ENCODE measurements at places on chromosomes 6 and 20.
A peak's percentile ranks its signal among the peaks of the same experiment; 100 is the strongest.

DNA sequence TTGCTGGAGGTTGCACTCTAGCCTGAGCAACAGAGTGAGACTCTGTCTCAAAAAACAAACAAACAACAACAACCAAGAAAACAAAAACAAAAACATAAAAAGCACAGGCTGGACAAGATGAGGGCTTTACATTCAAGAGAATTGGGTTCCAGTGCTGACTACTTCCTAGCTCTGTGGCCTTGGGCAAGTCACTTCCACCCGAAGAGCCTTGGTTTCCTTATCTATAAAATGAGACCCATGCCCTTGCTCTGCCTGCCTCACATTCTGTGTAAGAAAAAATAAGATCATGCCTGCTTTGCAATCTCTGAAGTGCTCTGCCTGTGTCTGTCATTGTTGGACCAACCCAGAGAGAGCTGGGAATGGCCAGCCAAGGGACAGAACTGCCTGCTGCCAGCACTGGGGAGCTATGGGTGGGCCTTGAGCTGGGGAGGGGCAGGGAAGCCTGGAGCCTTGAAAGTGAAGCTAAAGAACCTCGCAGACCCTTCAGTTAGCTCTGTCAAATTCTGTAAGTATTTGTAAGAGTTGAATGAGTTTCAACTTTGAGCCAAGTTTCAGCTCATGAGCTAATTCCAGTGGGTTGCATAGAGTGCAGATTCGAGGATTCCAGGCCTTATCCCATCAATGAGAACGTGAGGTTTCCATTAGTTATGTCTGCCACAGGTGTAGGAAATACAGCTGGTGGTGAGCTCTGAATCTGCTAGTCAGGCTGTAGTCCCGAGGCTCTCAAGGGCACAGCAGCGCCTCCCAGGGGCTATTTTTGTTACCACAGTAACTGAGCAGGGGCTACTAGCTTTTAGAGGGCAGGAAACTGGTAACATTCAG is 93.2 kb downstream of the DLGAP4 start:
- DNase-seq: peak; percentile 50

DNA sequence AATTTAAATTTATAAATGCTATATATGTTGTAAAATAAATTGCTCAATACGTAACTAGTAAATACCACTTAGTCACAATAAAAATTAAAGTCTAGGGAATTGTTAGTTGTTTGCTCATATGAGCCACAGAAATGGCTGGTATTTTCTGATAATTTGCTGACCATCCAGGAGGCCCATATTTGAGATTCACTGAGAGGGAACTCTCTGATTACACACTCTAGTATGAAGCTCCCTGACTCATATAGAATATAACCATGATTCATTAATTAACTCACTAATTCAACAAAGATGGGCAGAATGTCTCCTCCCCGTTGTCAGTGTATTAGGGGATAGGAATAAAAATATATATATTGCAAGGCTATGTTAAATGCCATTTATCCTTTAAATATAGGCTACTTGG is 46.6 kb upstream of the TMEM30A start:
- no peak for DNase-seq

- DNase-seq: no peak
These were observed 17.7 kb downstream of the KCNG1 start for GRCh38 chr20:51005214-51005613.

GRCh38 chr6:167683028-167683862 is 143.5 kb upstream of the AFDN start:
- DNase-seq: no peak

DNA sequence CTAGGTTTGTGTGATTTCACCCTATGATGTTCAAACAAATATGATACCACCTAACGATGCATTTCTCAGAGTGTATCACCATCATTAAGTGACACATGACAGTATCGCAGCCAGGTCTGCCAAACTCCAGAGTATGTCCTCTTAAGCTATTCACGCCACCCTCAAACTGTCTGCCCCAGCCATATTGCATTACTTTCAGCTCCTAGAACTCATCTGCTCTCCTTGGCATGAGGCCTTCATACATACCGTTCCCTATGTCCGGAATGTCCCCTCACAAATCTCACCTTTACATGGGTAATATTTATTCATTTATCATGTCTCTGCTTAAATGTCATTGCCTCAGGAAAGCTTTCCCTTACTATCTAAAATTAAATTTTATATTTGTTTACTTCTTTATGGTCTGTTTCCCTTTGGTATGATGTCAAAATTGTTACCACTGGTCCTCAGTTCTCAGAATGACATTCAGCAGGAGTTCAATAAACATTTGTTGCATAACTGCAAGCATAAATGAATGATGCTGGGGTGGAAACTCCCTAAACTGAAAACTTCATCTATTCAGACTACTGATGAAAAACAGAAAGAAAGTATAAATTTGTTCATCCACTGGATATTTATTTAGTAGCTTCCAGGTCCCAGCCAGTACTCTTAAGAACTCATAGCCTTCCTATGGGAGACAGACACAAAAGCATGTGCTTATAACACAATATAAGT is 3.2 kb downstream of the SESN1 start:
- no peak for DNase-seq

DNA sequence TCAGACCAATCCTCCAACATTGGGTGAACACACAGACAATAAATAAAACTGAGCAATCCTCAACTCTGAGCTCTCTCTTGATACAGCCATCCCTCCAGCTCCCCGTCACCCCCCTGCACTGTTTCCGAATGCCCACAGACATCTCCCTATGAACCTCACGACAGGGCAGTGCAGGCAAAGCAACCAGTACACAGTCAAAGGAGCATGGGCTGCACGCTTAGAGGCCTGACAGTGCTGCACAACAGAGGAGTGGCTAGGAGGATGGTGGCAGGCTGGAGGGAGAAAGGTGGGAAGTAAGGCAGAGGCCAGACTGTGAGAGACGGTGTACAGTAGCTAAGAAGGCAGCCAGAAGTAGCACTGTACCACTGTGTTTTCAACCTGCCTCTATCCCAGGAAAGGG is 24.0 kb downstream of the FYN start:
- DNase-seq: no peak

- DNase-seq: no peak
These were observed 24.7 kb downstream of the GLO1 start for GRCh38 chr6:38678178-38678760.

DNA sequence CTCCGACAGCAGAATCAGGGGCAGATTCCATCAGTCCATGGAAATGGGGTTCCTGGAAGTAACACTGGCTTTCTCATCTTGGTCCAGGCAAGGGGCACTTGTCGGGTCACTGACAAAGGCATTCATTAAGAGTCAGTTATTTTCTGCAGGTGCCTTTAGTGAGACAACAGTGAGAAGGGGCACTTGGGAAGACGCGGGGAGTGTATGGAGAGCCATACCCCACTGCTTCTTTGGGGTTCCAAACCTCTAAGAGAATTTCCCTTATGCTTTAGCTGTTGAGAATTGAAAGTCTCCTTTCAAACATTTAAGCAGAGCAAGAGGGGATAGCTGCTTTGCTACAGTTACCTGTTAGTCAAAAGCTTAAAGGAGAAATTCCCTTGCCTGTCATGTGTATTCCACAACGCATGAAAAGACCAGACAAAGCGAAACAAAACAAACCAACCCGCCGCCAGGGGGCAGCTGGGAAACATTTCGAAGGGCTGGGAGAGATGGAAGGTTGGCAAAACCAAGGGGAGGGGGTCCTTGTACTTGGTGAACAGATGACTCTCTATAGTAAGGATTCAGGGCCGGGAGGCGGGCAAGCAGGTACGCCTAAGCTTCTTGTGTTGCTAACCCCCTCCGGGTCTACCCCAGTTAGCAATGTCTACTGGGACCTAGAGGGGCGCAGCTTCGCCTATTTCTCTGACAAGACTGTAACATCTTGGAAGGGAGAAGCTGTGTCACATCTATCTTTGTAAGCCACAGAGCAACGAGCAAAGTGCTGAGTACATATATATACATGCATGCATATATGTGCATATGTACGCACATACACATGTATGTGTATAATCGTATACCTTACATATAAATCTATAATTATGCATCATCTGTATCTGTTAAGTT is 474.9 kb upstream of the AGPAT4 start:
- DNase-seq: peak; percentile 20

GRCh38 chr6:151242420-151242861 is 2.7 kb downstream of the AKAP12 start:
- no peak for DNase-seq

DNA sequence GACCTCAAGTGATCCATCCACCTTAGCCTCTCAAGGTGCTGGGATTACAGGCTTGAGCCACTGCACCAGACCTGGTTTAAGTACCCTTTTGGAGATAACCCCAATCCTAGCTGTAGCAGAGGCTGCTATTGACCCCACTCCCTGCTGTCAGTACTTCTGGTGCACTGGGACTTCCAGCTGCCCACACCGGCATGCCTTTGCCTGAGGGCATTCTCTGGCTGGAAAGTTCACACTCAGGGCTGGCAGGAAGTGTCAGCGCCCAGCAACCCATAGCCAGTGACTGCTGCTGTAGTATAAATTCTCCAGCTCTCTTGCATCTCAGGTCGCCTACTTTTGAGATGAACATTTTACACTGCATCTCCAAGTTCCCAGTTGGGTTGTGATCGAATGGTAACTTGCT is 75.3 kb downstream of the UTRN start:
- DNase-seq: no peak

- DNase-seq: peak; percentile 29
These were observed 208.3 kb downstream of the TASP1 start for GRCh38 chr20:13430346-13431002.

GRCh38 chr6:136726837-136727557 is 65.3 kb downstream of the MAP3K5 start:
- DNase-seq: no peak

GRCh38 chr6:150491131-150491810 is 108.4 kb upstream of the PLEKHG1 start:
- DNase-seq: peak; percentile 25

DNA sequence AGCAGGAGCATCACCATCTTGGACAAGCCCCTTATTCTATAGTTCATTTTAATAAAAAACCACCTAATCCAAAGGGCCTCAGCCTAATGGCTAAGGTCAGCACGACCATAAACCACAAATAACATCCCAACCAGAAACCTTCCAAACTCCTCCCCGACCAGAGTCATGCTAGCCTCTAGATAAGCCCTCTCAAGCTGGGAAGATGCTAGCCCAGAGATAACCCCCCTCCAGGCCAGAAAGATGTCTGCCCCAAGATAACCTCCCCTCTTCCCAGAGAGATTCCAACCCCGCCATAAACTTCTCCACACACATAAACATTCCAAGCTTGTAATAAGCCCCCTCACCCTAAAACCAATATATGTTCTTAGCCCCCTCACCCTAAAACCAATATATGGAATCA is 38.5 kb upstream of the OR14J1 start:
- DNase-seq: no peak

DNA sequence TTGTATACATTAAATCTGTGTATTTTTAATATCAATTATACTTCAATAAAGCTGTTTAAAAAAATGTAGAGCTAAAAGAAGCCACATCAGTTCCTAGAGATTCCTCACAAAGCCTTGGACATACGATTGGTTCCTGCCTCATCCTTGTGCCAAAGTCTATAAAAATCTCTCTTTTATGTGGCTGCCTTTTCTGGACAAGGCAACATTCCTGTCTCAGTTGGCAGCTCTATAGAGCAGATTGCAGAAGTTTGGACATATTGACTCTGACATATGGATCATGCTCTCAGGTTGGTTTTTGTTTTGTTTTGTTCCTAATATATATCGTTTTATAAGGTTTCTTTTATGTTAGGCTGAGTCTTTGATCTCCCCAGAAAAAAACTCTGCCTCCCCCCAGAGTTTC is 148.9 kb downstream of the MAFB start:
- DNase-seq: no peak

GRCh38 chr6:5151955-5152401 is 66.8 kb downstream of the PPP1R3G start:
- no peak for DNase-seq

DNA sequence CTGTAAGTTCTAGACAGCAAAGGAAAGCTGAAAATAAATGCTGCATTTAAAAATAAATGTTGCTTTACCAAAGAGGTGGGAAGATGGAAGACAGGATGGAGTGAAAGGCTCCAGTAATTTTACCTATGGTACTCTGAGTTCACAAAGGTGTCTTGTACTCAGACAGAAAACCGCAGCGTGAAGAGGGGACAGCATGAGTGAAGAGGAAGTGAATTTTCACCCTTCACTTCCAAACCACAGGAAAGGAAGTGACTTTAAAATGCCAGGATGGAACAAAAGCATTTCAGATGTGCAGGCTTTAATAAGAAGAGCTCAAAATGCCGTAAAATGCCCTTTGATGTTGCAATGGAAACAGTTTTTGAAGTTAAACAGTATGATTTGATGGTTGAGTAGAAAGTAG is 91.2 kb upstream of the TINAG start:
- no peak for DNase-seq

- DNase-seq: no peak
These were observed 485.9 kb upstream of the JAG1 start for GRCh38 chr20:11159728-11160127.

- no peak for DNase-seq
These were observed 250.0 kb downstream of the HIVEP2 start for GRCh38 chr6:142695016-142695415.

DNA sequence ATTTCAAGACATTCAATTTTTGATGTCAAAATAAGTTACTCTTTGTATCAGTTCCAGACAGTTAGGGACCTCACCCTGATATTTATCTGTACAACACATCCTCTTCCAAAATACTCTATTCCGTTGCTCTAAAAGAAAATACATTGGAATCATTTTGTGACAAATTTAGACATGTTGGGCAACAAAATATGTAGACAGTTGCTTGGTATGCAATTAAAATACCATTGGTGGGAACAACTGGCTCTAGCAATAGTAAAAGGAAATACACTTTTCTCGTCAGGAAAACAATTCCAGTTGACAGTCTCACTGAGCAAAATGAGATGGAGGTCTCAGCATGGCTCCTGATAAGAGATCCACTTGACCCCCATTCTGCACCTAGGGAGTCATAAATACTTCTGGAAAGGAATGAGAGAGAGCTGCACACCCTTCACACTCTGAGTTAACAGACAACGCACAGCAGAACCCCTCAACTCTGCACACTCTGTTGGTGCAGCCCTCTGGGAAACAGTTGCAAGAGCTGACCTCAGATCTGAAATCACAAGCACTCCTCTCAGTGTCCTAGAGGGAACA is 171.3 kb upstream of the NT5E start:
- no peak for DNase-seq

DNA sequence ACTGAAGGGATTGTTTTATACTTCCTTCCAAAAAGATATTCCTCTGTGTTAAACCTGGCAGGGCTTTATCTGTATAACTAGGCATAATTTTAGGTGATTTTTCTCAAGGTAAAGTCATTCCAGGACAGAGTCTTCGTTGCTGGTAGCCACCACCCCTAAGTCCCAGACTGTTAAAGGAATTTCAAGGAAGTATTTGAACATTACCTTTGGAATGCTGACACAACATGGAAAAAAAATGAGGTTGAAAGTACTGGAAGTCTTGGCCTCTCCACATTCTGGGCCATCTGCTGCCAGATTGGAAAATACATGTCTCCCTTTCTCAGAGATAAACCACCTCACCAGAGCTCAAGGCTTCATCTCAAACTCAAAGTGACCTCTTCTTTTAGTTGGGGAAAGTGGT is 27.0 kb upstream of the ETV7 start:
- DNase-seq: no peak

DNA sequence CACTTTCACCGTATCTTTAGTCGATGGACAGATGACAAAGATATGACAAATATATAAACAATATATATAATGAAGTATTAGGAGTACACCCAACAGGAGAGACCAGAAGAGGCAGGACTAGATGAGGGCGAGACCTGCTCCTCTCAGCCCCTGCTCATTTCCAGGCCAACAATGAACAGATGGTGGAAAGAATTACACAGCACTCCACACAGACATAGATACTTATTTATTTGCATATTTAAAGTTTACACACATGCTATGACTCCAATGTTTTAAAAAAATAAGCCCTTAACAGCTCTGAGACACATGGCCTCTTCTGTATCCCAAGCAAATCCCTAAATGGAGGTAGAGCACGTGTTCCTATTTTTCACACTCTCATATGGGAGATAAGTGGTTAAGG is 10.4 kb downstream of the FAM210B start:
- no peak for DNase-seq
